ENCODE measurements at places on chromosomes 7 and 10.

DNA sequence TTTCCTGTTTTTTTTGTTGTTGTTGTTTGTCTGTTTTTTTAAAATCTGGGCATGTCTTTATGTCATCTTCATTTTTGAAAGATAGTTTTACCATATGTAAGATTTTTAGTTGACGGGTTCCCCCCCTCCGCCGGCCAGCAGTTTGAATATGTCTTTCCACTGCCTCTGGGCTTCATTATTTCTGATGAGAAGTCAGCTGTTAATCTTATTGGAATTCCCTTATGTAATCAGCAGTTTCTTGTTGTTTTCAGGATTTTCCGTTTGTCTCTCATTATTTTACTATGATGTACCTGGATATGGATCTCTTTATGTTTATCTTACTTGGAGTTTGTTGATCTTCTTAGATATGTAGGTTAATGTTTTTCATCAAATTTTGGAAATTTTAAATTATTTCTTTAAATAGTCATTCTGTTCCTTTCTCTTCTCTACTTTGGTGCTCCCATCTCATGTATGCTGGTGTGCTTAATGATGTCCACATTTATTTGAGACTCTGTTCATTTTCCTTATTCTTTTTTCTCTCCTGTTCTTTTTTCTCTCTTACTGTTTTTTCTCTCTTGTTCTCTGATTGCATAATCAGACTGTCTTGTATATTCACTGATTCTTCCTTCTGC is 9.7 kb downstream of the EXOC6 start:
- DNase-seq = no peak

DNA sequence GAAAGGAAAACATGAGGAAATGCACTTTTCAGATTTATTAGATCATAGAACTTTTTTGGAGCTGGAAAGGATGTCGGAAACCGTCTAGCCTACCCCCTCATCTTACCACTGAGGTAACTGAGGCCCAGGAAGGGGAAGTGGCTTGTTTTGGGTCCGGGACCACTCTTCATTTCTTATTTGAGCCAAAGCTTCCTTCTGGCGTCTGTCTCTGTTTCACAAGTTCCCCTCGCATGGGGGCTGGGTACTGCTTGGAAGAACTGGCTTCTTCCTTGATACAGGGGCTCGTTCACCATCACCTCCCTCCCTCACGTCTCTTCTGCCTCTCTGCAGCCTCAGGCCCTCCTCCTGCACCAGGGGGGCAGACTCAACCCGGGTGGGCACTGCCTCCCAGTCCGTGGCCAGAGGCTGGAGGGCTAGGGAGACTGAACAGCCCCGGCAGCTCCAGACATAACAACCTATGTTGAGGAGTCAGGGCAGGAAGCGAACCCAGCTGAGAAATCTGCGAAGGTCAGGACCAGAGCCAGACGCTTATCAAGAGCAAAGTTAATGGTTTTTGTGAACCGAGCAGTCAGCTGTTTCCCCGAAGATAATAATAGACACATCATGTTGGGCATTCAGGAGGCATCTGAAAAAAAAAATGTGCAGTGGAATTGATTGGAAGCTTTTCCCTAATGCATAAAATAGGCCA is 12.9 kb downstream of the HTRA1 start:
- no peak for DNase-seq

DNA sequence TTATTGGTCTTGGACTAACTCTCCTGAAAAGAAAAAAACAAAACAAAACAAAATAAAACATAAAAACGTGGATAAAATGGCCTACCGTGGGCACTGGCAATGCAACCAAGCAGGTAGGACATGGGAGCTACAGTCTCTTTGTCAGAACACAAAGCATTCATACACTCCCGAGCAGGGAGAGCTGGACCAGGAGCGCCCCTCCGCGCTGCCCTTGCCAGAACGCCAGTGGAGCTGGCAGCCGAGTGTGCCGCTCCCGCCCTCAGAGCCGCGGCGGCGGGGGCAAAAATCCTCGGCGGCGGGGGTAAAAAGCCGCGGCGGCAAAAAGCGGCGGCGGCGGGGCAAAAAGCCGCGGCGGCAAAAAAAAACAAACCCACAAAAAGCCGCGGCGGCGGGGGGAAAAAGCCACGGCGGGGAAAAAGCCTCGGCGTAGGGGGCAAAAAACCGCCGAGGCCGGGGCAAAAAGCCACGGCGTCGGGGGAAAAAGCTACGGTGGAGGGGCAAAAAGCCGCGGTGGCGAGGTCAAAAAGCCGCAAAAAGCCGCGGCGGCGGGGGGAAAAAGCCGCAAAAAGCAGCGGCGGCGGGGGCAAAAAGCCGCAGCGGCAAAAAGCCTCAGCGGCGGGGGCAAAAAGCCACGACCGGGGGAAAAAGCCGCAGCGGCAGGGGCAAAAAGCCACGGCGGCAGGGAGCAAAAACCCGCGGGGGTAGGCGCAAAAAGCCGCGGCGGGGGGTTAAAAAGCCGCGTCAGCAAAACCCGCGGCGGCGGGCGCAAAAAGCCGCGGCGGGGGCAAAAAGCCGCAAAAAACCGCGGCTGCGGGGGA is 418.1 kb downstream of the ZNF716 start:
- no peak for DNase-seq

- DNase-seq = no peak
Measured at GRCh38 chr10:60044971-60045370, 138.6 kb upstream of the CCDC6 start.

DNA sequence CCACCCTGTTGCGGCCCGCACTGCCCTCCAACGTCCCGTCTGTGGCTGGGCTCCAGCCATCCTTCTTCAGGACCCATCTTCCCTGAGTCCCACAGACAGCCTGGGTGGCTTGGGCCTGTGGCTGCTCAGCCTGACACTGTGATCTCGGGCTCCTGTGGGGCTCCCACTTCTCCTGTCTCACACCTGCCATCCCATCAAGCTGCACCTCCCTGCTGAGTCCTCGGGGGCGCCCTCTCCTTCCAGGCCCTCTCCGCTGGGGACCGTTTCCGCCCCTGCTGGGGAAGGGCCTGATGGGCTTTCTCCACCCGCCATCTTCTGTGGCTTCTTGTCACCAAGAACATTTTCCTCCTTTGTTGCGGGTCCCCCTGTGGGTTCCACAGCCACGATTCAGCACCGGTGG is 173.8 kb upstream of the PPP2R2D start:
- DNase-seq = no peak

GRCh38 chr10:20354166-20354565 is 537.9 kb downstream of the PLXDC2 start:
- no peak for DNase-seq

DNA sequence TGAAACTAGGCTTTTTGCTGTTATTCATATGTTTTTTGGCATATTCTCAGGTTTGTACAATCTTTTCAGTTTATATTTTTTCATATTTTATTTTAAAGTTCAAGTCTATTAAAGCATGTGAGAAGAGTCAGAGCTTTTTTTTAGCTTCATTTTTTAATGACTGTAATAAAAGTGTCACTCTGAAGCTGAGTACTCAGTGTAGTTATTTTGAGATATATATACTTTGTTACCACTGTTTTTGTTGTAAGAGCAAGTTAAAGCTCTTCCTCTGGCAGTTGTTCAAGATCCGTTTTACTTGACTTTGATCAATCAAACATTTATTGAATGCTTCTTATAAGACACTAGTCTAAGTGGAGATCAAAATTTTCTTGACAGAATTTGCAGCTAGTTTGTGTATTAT is 37.5 kb downstream of the CASD1 start:
- DNase-seq = no peak

DNA sequence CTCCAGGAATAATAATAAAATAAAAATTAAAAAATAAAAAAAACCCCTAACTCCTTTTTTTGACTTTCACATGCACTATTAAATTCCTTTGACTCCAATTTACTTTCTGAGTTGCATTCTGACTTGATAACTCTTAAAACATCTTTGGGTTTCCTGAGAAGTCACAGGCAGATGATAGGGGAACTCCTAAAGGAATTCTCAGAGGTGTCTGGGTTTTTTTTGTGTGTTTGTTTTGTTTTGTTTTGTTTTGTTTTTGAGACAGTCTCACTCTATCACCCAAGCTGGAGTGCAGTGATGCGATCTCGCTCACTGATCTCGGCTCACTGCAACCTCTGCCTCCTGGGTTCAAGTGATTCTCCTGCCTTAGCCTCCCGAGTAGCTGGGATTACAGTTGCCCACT is 52.7 kb upstream of the APBB1IP start:
- no peak for DNase-seq

DNA sequence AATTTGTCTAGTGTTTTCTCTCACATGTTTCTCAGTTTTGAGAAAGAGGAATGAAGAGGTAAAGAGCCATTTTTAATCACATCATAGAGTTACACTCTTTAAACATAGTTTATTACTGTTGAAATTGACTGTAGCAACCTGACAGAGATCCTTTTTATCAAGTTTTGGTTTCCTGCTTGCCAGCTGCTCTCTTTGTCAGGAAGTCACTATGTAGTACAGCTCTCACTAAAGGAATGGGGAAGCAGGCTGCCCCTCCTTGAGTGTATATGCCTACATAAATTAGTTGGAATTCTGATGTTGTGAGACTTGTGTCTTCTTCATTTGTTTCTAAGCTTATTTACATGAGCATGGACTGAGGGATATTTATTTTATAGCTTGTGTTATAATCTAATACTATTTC is 1274.0 kb upstream of the CELF2 start:
- DNase-seq = no peak

DNA sequence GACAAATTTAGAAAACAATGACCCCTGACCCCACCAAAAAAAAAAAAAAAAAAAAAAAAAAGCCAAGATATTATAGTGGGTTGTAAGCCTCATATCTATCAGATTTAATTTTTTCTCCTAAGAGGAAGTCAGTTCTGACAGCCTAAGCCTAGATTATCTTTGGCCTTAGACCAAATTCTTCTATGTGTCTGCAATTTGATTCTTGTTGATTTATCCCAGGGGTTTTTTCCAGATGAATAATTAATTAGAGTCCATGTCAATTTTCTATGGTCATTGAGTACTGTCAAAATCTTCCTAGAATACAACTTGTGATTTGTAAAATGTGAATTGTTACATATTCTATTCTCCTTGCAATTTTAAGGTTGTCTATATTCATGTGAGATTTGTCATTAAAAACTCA is 151.6 kb upstream of the CACNA2D1 start:
- no peak for DNase-seq

DNA sequence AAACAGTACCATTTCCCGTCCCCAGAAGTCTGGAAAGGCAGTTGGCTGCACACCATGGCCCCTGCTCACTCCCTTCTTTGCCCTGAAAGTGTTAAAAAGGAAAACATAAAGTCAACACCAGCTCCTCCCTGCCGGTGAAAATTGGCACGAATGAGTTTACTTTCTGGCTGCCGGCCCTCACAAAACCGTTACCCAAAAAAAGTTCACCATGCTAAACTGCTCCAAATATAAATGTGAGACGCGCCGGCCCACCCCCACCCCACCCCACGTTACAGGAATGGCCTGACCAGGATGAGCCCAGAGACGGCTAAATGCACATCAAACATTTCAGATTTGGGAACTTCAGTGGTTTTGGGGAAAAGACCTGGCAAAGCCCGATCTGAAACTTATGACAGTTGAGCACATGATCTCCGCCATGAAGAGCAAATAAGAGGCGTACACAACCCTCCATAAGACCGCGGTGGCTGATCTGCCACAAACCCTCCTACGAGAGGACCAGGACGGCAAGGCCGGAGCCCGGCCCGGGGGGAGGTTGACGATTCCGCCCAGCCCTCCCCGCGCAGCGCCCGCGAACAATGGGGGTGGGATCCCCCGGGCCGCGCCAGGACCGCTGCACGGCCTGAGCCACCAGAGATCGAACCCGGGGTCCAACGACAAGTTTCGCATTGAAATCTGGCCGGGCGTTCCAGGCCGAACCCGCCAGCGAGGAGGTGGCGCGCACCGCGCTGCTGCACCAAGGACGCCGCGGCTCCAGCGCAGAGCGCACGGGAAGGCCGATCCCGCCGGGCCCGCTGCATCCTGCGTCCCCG is 952 bp downstream of the DIP2C start:
- DNase-seq = no peak

DNA sequence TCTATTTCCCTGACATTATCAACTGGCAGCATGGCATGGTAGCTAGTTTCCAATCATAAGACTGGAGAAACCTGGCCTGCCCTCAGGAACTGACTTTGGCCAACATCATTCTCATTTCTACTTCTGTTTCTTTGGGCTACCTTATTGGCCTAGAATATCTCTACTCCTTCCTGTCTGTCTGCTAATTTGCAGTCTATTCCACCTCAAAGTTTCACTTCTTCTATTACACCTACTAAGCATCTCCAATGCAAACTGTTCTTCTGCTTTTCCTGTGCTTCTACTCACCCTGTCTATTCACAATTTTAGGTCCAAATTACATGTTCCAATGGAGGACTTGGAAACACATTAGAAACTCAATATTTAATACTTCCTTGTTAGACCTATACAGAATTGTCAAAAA is 65.6 kb downstream of the ZNF503 start:
- DNase-seq = no peak

GRCh38 chr10:102281102-102281487 is 35.8 kb downstream of the GBF1 start:
- no peak for DNase-seq

GRCh38 chr10:120313715-120314114 is 143.3 kb upstream of the PLPP4 start:
- no peak for DNase-seq

- DNase-seq = no peak
Measured at GRCh38 chr10:115861864-115862263, 411.1 kb downstream of the GFRA1 start.

GRCh38 chr7:29458933-29459332 is 104.7 kb upstream of the PRR15 start:
- no peak for DNase-seq

GRCh38 chr7:34365011-34365410 is 293.0 kb upstream of the NPSR1 start:
- no peak for DNase-seq

DNA sequence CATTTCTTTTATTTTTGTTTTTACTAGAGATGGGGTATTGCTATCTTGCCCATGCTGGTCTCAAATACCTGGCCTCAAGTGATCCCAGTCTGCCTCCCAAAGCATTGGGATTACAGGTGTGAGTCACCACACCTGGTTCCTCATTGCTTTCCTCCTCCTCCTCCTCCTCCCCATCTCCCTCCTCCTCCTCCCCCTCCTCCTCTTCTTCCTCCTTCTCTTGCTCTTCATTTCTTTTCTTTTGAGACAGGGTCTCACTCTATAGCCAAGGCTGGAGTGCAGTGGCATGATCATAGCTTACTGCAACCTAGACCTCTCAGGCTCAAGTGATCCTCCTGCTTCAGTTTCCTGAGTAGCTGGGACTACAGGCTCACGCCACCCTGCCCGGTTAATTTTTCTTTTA is 22.2 kb downstream of the LRRC20 start:
- no peak for DNase-seq

- DNase-seq = no peak
Measured at GRCh38 chr10:21014141-21014540, 117.0 kb upstream of the NEBL start.

DNA sequence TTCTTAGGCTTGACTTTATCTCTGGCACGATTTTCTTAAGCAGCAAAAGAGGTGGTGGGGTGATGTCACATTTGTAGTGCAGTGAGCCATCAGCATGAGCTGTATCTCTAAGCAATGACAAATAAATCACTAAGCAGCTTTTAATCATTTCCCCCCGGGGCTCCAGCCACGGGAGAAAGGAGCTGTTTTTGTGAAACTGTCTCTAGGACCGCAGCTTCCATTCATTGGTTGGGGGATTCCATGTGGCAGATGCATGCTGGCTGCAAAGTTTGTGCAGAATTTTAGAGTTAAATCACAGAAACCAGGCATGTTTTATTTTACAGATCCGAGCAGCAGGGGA is 464 bp downstream of the KIAA1217 start:
- no peak for DNase-seq

GRCh38 chr10:95133997-95134396 is 60.0 kb upstream of the ACSM6 start:
- no peak for DNase-seq

Measured in activated naive CD4-positive, alpha-beta T cell (primary cell).